ENCODE measurements at places on chromosomes 12 and 14. TPM values are rescaled to one million over a fixed set of nuclear protein-coding genes. Genes with fewer than 3 reads are reported as not detected.

GRCh38 chr12:96864335-96864734, 42.7 kb upstream of the NEDD1 start:
- DNase-seq = no peak

DNA sequence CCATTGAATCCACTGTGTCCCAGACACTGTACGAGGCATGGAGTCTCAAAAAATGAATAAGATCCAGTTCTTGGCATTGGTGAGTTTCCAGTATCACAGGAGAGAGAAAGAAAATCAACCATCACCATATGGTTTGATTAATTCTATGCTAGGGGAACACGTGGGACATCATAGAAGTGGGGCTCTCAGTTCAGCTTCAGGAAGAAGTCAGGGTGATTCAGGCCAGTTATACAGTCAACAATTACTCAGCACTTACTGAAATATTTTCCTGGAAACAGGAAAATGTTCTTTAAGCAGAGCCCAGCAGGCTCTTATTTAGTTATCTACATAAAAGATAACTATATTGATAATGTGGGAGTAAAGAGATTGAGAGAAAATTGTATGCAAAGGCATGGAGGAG, 407.2 kb downstream of the NOVA1 start:
- DNase-seq = no peak

The SLC2A14 gene
- 0.47 TPM for total RNA-seq

The FOS gene
- 243 TPM for total RNA-seq

The GLI1 gene
- 1.9 TPM for total RNA-seq

The WASHC4 gene
- 34.7 TPM for total RNA-seq
